Anterior cingulate cortex (tissue), 58 donors: ENCODE measurements at places on chromosomes 16 and 17.

GRCh38 chr16:799111-799947 lies 1.2 kb downstream of the GNG13 start:
- DNase-seq = no peak

DNA sequence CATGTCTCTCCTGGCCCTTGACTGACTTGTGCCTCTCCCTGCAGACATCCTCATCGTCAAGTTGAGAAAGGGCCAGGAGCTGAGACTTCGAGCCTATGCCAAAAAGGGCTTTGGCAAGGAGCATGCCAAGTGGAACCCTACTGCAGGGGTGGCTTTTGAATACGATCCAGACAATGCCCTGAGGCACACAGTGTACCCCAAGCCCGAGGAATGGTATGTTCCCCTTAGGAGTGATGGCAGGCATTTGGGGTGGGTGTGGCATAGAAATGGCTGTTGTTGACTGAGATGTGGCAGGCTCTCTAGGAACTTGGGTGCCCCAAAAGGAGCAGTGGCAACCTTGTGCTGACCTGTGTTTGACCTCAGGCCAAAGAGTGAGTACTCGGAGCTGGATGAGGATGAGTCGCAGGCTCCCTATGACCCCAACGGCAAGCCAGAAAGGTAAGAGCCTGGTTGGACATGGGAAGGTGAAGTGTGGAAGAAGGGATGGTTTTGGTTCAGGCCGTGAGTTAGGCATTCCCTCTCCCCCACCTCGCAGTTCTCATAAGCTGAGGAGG lies 7.5 kb downstream of the POLR2C start:
- no peak for DNase-seq

DNA sequence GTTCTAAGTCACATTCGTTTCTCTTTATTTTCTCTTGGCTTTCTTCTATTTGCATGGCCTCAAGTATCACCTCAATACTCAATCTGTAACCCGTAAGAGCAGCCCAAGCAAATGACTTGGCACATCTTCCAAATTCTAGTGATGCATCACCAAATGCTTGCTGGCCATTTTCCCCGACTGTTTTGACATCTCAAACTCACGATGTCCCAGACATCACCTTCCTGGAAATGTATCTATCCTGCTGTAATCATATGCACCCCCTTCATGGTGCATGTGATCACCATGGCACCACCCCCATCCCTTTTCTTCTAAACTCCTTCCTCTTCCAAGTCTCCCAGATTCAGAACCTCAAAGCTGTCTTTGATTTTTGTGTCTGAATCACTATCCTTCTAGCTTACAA lies 24.0 kb upstream of the ABCA5 start:
- DNase-seq = no peak

GRCh38 chr16:72427783-72428331 lies 255.9 kb upstream of the PMFBP1 start:
- no peak for DNase-seq

DNA sequence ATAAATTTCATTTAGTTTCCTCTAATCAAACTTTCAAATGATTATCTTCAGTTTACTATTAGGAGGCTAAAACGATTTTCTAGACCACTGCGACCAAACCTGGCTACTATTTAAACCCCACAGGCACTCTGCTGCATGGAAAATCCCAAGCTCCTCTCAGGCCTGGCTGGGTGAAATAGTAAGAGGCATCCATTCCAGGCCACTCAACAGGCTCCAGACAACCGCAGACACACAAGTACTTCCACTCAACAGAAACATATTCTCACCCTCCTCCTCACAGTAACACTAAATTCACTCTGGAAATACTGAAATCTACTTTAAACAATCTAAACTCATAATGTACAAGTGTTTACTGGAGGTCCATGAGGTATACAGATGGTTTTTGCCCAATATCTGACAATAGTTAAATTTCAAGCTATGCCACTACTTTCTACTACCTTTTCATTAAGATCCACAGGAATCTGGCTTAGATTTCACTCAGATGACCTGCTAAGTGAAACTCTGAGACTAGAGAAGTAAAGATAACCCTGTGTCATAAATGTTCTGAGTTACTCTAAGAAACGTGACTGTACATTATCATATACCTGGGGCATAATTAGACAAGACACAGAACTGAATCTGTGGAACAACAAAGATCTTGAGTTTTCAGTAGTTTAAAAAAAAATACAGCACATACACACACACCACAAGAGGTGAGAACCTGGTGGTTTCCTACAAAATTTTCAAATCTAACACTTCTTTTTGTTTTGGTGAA lies 10.4 kb downstream of the VPS53 start:
- DNase-seq = no peak

DNA sequence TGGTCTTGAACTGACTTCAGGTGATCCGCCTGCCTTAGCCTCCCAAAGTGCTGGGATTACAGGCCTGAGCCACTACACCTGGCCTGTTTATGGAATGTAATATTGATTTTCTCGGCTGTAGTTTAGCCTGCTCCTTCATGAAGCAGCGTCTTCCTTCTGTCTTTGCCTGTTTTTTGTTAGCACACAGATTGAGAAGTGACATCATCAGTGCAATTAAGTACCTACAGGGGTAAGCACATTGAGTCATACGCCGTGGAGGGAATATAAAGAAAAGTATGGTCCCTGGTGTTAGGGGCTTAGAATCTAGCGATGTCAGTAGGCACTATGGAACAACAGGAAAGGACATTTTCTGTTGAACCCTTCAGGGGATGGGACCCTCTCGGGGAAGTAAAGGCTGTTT lies 48.7 kb upstream of the SEC14L1 start:
- no peak for DNase-seq

GRCh38 chr16:89194340-89195311 lies 5.7 kb downstream of the SLC22A31 start:
- no peak for DNase-seq

DNA sequence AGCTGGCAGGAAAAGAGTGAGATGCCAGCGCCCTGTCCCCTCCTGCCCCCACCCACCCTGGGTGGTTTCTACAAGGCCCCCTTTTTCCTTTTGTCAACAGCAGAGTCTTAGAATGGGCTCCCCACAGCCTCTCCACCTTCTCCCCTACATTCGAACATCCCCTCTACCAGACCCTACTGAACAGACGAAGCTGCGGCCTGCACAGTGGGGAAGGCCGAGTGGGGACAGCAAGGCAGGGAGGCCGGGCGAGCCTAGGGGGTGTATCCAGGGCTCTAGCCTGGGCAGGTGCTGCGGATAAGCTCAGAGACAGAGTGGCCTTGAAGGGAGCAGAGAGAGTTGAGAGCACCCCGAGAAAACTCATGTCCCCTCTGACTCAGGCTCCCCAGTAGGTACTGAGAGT lies 7.4 kb downstream of the ZACN start:
- DNase-seq = no peak

DNA sequence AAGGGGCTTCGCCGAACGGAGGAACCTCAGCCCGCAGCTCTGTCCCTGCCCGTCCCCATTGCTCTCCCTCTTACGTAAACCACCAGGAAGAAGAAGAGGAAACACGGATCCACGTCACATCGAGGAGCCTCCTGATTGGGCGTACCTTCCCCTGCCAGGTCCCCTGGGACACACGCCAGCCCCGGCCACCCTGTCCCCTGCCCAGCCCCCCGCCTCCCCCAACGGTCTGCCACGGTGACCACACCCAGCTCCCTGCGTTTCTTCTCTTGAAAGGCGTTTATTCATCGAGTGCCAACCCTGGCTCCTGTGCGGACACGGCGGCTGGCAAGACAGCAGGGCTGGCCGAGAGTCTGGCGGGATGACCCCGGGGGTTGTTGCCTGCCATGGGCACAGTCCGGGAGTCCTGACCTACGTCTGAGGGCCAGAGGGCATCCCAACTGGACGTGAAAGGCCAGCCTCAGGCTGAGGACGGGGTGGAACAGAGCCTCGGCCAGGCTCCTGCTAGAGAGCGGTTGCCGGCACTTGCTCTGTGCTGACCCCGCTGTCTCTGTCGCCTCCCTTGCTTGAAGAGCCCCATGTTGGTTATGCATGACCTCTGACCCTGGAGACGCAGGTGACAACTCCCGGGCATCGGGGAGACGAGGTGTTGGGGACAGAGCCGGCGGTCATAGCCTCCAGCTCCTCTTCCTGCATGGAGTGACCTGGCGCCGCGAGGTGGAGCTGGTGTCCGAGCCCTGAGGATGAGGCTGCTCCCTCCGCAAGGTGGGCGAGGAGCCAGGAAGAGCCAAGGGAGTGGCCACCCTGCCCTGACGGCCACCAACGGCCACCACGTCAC lies 40.5 kb upstream of the ACSF3 start:
- DNase-seq = peak; percentile 48

DNA sequence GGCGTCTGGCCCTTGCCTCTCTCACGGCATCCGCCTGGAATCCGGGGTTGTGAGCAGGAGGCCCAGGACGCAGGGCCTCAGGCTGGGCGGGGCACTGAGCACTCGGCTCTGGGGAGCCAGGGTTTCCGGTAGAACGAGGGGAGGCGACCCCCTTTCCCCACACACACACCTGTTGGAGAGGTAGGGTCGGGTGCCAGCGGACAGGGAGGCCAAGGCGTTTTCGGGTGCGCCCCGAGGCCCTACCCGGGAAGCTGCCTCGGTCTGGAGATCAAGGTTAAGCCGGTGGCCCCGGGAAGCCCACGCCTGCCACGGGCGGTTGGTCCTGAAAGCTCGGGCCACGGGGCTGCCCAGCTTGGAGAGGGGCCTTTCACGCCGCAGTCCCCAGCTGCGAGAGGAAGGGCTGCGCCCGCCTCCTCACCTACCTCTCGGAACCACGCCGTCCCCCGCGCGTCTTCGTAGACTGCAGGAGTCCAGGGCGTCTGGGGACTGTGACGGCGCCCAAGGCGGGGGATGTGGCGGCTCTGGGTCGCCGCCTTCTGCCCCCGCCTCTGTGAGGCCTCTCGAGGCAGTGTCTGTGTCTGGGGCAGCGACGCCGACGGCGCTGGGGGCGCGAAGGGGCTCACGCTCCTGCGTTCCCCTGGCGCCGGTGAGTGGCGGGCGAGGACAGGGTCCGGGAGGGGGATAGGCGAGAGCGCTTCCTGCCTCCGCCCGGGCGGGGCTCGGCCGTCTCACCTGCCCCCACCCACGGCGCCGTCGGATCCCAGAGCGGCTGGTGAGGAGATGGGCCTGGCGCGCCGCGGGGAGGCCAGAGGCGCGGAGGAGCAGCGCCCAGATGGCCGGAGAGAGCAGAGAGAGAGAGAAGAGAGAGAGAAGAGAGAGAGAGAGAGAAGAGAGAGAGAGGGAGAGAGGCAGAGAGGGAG lies 20.3 kb upstream of the HOXB9 start:
- no peak for DNase-seq

- DNase-seq = no peak
Measured at GRCh38 chr16:74372953-74373846, 2.9 kb upstream of the NPIPB15 start.

- no peak for DNase-seq
Measured at GRCh38 chr16:85390511-85391174, 222.5 kb upstream of the GSE1 start.

- DNase-seq = no peak
Measured at GRCh38 chr17:45410144-45411091, 22.3 kb downstream of the ARHGAP27 start.

DNA sequence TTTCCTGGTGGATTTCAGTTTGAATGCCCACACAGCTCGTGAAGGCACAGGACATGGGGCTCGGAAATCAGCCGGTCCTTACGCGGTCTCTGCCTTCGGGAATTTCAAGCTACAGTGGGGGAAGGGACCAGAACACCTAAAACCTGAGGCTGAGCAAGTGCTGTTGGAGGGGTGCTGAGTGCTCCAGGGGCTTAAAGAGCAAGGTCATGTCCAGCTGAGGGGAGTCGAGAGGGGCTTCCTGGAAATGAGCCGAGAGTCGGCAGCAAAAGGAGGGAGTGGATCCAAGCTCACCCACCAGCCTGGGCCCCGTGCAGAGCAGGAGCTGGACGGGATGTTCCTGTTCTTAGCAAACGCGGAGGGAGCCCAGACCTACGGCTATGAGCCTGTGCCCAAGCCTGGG lies 73.2 kb upstream of the RPL38 start:
- no peak for DNase-seq

GRCh38 chr17:10987786-10988185 lies 149.9 kb upstream of the PIRT start:
- DNase-seq = no peak

DNA sequence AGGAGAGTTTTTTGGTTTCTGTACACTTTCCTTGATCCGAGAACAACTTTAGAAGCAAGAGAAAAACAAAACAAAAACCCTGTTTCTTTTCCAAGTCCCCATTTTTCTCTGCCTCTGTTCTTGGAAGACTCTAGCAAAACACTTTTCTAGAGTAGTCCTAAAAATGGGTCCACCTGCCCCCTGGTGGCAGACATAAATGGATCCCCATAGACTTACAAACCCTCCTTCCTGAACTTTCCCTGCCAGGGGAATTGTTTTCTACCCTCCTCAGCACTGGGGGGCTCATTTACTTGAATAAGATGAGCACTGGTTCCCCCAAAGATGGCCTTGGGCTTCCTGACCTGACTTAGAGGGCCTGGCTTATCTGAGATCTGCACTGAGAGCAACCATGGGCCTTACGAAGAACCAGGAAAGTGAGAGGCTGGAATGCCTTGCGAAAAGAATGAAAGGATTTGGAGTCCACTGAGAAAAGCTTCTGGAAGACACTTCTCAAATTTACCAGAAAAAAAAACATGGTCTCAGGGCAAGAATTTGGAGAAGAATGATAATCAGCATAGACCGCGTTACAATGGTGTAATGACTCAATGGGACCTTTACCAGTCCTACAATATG lies 48.0 kb upstream of the CDYL2 start:
- no peak for DNase-seq

DNA sequence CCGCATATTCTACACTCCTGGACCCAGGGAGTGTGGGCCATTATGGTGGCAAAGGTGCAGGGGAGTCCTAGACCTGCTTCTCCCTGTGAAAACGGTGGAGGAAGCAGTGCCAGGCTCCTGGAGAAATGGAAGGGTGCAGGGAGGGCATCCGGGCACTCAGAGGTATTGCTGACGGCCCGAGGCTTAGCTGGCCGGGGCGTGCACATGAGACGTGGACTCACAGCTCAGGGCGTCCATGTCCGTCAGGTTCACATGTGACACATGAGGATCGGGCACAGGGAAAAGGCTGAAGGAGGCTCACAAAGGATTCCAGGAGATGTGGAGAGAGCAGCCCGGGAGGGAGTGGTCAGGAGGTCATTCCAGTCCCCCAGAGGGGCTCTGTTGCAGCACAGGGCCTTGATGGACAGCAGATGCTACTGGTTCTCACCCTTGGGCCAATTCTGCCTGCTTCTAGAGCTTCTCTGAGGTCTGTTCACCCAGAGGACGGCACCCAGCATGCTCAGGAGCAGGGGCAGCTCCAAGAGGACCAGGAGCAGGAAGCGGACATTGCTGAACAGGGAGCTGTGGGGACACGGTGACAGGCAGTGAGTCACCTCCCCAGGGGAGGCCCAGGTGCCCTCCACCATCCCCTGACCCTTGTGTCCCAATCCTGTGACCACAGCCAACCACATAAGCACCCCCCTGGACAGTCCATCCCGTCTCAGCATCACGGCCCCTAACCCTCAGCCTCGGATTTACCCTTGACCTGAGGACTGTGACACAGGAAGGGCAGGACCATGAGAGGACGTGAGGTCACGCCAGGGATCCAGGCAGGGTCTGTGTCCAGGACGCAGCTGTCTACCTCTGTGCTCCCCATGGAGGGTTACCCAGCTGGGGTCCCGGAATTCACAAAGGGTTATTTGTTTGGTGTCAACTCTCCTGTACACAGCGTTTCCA lies 4.5 kb downstream of the CD300C start:
- no peak for DNase-seq

- DNase-seq = no peak
Measured at GRCh38 chr17:54967621-54968261, 713 bp downstream of the COX11 start.
